ENCODE measurements at places on chromosomes 12 and 14. TPM values are rescaled to one million over a fixed set of nuclear protein-coding genes. Genes with fewer than 3 reads are reported as not detected.

Gene PPFIA2
- 18.5 TPM for total RNA-seq

Gene HIF1A
- 242 TPM for total RNA-seq

Gene HPD
- 3.1 TPM for total RNA-seq

DNA sequence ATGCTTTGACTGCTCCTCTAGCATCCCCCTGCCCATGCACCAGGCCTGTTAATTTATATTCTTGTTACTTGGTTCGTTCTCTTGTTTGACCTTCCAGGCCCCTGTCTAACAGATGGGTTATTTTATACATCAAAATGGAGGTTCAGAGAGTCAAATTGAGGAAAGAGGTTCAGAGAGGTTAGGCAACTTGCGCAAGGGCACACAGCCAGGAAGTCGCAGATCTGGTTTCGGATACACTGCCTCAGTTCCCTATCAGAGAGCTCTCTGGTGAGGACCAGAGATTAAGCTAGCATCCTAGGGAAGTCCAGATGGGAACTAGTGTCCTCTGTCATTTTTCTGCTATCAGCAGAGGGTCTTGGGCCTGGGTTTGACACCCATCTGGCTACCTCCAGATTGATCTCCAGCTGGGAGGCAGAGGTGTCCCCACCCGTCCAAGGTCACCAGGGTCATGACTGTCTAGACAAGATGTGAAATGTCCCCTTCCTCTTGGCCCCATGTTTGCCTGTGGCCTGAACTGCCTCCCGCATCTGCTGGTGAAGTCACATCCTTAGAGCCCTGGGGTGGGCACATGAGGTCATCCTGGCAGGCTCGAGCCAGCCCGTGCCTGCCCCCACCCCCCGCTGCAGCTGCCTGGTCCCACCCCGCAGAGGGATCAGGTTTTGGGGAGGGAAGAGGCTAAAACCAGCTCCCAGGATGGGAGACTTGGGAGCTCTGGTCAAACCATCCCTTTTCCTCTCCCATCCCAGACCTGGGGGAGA is 84.3 kb upstream of the NCOR2 start:
- no peak for DNase-seq

- DNase-seq: no peak
These were observed 13.2 kb upstream of the RXYLT1 start for GRCh38 chr12:63766498-63766897.

Gene SPTB
- 1.9 TPM for total RNA-seq
